ENCODE measurements at places on chromosomes 12 and 14. TPM values are rescaled to one million over a fixed set of nuclear protein-coding genes. Genes with fewer than 3 reads are reported as not detected.

The KRT71 gene
- total RNA-seq, result not detected

The KRT79 gene
- 0.57 TPM for total RNA-seq

DNA sequence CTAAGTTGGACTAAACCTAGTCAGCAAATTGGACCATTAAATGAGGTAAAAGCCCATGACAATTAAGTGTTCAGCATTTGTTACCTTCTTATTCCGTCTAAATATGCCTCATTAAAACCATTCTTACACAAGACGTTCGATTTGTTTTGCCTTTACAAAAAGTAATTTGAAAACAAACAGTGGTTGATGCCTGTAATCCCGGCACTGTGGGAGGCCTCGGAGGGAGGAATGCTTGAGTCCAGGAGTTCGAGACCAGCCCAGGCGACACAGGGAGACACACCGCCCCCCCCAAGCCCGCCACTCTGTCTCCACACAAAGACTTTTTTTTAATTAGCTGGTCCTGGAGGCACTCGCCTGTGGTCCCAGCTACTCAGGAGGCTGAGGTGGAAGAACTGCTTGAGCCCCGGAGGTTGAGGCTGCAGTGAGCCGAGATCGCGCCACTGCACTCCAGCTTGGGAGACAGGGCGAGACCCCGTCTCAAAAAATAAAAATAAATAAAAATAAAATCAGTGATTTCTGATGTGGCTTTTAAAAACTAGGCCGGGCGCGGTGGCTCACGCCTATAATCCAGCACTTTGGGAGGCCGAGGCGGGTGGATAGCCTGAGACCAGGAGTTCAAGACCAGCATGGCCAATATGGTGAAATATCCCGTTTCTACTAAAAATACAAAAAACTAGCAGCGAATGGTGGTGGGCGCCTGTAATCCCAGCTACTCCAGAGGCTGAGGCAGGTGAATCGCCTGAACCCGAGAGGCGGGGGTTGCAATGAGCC is 856 bp upstream of the EIF4B start:
- DNase-seq, result peak; percentile 17

- peak; percentile 25 for DNase-seq
These were observed 94.5 kb upstream of the CPM start for GRCh38 chr12:69027411-69027881.

DNA sequence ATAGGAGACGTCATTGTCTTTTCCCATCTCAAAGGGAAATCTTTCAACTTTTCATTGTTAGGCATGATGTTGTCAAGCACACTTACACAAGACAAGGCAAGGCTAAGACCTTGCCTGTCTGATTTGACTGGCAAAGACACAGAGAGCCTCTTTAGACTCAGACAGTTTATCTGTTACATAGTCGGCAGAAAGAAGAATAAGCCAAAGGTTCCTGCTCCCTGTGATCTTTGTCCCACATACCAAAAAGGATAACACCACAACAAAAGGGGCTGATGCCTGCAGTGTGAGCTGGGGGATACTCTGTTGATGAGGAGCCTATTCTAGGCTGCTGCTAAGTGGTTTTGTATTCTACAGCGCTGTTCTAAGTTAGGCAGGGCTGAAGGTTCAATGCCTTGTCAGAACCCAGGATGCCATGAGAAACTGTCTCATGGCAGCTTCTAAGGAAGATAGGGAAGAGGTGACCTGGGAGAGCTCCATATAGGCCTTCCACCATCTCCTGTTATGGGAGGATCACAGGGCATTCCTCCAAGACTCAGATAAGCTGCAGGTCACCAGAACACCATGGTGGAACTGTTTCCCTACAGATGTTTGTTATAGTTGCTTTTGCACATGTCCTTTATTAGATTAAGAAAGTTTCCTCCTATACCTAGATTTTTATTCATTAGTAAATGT is 12.7 kb downstream of the ERC1 start:
- DNase-seq, result no peak

DNA sequence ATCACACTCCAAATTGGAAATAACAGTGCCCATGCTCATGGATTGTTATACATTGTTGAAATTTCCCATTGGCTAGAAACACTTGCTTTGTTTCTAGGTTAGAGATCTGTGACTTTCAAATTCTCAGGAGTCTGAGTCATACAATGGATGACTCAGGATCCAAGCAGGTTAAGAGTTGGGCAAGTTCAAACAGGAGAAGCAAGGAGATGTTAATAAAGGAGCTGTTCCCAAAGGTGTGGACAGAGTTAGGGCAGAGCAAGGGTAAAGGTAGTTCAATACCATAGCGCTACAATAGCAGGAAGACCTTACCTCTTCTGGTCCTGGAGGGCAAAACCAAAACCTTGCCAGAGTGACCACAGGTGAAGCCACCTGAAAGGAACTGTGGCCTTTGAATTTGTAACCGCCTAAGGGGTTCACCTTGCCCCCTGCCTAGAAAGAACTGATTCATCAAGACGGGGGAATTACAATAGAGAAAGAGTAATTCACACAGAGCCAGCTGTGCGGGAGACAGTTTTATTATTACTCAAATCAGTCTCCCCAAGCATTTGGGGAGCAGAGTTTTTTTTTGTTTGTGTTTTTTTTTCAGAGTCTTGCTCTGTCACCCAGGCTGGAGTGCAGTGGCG is 4.2 kb upstream of the AMN1 start:
- peak; percentile 85 for DNase-seq

DNA sequence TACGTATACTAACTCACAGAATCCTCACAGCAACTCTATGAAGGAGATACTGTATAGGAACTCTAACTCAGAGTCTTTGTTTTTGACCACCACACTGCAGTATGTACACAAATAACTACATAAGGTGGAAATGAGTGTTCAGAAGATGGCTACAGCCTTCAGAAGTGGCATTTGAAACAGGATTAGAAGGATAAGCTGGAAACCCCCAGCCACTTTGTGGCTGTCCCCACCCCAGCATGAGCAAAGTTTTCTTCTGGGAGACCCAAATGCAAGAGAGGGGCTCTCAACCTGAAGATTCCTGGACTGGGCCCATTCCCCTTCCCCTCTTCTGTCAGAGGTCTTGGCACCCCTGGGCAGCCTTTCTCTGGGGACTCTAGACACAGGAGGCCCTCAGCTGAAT is 43.2 kb upstream of the PNMA1 start:
- no peak for DNase-seq

GRCh38 chr12:77577791-77578190 is 252.9 kb upstream of the NAV3 start:
- no peak for DNase-seq

- no peak for DNase-seq
These were observed 703.7 kb upstream of the MGAT4C start for GRCh38 chr12:86959766-86960458.

GRCh38 chr12:54443446-54443845 is 24.4 kb upstream of the ITGA5 start:
- DNase-seq, result no peak

DNA sequence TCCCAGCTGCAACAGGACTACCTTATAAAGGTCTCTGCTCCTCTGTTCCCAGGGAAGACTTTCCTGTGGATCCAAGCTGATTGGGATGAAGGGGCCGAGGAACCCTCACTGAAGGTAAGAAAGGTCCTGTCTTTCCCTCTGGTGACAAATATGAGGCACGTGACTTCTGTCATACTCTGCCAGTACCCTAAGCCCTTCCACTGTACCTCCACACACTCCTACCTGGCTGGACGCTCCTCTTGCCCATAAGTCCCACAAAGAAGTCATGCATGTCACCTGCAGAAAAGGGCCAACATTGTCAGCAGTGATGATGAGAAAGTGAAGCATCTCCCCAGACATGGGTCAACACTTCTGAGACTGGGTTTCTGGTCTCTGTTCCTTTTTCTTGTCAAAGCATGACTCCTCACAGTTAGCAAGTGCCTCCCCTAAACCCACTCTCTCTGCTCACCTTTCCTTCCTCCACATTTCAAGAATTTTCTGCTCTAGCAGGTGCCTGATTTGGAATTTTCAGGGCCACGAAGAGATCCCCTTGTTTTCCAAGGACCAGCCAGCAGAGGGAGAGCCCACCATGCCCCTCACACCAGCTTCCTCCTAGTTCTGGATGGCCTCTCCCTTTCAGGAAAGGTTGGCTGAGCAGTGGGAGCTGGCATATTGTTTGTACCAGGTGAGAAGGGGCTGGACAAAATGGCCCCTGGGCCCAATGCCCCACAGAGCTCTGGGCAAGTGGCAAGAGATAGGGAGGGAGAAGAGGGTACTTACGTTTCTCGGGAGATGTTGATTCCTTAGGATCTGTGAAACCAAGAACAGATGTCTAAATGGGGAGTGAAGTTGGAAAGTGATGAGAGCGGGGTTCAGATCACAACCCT is 3.5 kb downstream of the TAC3 start:
- no peak for DNase-seq

Data from Daoy (cell line).